Body of pancreas (tissue), 4 donors: ENCODE measurements at places on chromosomes 2 and 18.

DNA sequence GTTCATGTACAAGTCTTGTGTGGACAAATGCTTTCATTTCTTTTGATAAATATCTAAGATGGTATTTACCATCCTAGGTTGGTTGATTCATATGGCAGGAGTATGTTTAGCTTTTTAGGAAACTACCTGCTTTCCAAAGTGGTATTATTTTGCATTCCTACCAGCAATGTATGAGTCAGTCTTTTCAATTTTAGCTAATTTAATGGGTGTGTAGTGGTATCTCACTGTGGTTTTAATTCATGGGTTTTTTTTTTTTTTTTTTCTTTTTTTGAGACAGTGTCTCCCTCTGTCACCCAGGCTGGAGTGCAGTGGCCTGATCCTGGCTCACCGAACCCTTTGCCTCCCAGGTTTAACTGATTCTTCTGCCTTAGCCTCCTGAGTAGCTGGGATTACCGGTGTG is 4.2 kb downstream of the ZNF512 start:
- no peak for DNase-seq

DNA sequence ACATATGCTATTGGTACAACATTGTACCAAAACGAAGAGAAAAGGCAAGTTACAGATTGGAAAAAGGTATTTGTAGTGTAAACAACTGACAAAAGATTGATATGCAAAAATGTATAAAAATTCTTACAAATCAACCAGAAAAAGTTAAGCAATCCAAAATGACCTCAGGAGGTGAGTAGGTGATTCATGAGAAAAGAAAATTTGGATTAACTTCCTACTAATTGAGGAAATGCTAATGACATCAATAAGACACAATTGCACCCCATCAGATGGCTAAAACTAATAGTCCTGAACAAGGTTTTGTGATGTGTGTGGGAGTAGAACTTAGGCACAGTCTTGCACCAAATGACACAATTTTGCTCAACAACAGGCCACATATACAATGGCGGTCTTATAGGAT is 129.3 kb downstream of the COPS8 start:
- no peak for DNase-seq

DNA sequence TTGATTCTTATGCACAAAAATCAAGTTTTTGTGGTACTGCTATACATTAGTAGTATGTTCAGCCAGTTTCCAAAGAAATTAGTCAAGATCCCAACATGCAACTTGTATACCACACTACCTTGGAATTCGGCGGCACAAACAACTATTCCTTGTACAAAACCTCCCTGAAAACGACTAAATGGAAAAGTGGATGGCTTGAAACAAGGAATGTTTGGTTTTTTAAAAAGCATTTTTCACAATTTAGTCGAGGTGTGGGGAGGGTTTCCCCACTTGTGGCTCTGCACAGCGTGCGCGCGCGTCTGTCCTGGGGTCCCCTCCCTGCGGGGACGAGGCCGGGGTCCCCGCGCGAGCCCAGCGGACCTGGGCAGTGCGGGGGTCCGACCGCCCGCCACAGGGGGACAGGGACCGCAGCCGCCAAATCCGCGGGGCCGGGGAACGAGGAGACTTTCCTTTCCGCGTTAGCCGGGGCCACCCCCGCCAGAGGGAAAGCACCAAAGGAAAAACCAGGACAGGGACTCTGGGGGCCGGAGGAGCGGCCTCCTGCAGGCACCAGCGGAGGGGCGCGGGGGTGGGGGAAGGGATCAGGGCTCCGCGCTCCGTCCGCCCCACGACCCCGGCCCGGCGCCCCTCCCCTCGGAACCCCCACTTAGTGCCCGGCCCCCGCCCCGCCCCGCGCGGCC is 534 bp upstream of the SOCS6 start:
- DNase-seq: peak; percentile 39

- DNase-seq: no peak
Observed at GRCh38 chr18:2692508-2692907, 37.0 kb downstream of the SMCHD1 start.

DNA sequence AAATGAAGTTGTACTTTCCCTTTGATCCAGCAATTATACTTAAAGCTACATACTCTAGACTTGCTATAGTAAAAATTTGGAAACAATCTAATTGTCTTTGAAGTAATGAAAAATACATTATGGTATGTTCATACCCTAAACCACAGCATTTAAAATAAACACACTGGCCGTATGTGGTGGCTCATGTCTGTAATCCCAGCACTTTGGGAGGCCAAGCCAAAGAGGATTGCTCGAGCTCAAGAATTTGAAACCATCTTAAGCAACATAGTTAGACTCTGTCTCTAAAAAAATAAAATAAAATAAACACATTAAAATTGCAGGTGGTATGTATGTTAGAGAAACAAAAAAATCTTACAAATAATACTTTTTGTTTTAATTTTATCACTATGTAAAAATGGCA is 208.1 kb upstream of the KLHL14 start:
- DNase-seq: no peak

GRCh38 chr18:65936678-65937077 is 185.9 kb downstream of the CDH7 start:
- no peak for DNase-seq

- DNase-seq: no peak
Observed at GRCh38 chr18:5729983-5730699, 165.2 kb downstream of the TMEM200C start.

GRCh38 chr2:31054842-31055388 is 83.3 kb downstream of the GALNT14 start:
- no peak for DNase-seq

GRCh38 chr2:233380995-233381637 is 26.8 kb downstream of the DGKD start:
- no peak for DNase-seq

- no peak for DNase-seq
Observed at GRCh38 chr2:15073664-15074063, 441.1 kb downstream of the LRATD1 start.
